ENCODE measurements at places on chromosomes 16 and 17.

DNA sequence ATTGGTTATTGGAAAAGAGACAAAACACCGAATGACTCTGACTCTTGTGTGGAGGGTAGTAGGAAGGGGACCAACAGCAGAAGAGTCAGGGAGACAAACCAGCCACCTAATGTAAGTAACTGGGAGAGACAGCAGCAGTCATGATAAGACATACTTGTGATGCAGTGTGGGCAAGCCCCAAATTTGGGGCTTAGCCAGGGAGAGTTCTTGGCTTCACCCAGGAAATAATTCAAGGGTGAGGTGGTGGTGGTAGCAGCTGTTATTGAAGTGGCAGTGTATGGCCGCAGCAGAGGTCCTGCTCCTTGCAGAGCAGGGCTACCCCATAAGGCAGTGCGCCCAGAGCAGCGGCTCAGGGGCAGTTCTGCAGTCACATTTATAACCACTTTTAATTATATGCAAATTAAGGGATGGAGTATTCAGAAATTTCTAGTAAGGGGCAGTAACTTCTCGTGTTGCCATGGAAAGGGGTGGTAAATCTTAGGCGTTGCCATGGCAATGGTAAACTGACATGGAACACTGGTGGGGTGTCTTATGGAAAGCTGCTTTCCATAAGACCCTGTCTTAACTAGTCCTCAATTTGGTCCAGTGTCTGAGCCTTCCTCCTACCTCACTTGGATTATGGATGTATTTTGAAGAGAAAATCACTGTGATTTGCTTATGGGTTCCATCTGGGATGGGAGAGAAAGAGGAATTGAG is 317.1 kb downstream of the PHKB start:
- no peak for DNase-seq

DNA sequence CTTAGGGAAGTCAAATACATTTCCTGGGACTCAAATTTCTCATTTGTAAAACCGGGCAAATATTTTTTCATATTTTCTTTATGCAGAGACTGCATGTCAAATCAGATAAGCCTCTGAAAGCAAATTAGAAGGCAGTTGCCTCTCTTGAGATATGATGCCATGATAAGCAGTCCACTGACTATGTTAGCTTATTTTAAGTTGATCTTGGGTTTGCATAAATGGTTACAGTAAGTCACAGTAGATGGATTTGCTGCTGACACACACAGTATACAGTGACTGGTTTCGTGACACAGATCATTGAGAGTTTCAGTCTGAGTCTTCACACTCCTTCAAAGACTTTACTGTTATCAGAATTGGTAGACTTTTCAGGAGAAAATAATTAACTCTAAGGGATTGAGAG is 927.6 kb upstream of the CDH8 start:
- DNase-seq = no peak

- DNase-seq = peak; percentile 30
Measured at GRCh38 chr16:68374246-68374805, 63.5 kb downstream of the PRMT7 start.

DNA sequence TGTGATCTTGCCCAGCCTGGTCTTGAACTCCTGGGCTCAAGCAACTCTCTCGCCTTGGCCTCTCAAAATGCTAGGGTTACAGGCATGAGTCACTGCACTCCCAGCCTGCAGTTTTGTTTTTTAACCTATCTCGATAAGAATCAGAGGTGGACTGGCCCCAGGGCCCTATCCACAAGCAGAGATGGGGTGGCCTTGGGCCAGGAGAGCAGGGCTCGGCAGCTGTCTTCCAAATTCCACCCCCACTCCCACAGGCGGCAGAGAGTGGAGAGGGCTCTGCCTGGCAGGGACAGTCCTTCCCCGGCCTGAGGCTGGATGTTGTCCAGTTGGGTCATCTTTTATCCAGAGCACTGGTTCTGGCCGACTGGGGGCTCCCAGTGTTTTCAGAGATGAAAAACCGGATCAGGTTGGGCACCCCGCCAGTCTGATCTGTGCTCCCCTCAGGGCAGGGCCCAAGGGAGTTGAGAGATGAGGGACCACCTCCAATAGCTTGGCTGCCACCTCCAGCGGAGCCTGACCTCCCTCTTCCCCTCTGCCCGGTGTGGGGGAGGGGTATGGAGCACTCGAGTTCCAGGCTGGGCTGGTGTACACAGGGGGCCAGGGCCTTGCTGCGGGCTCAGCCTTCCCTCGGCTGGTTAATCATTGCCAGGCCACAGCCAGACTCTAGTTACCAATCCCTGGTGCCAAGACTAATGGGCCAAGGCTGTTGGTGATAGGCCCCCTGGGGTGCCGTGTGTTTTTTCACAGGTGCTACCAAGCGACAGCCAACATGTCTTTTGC is 30.3 kb upstream of the MYO15B start:
- peak; percentile 60 for DNase-seq

DNA sequence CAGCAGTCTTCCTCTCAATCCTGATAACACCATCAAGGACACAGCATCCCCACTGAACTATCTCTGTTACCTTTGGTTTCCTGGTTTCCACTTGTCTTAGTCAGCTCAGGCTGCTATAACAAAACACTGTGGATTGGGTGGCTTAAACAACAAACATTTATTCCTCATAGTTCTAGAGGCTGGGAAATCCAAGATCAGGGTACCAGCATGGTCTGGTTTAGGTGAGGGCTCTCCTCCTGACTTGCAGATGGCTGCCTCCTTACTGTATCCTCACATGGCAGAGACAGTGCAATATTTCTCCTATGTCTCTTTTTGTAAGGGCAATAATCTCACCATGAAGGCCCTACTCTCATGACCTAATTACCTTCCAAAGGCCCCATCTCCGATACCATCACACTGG is 103.2 kb upstream of the AXIN2 start:
- no peak for DNase-seq

DNA sequence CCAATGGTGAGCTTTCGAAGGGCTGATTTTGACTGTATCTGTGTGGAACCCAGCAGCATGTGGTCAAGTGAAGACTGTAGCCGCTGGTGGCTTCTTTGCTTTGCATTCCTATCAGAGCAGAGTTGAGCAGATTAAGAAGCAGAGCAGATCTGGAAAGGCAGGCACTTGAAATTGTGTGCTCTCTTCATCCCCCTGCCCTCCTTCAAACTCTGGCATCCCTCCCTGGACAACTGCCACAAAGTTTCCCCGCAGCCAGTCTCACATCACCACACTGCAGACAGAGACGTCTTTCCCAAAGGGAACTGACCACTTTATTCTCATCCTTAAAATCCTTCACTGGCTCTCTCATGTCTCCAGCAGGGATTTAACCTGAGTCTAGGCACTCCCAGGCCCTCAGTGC is 237.1 kb upstream of the DYNLRB2 start:
- no peak for DNase-seq

GRCh38 chr17:68255731-68256538 is 8.1 kb downstream of the AMZ2 start:
- no peak for DNase-seq

All from cerebellar nuclear complex (tissue), 1 donor.